Stimulated activated CD8-positive, alpha-beta memory T cell treated with anti-CD3 and anti-CD28 coated beads, Interleukin-4, amount 100 ng/mL, for 4 hours (primary cell): ENCODE measurements at places on chromosomes 6 and 20.

DNA sequence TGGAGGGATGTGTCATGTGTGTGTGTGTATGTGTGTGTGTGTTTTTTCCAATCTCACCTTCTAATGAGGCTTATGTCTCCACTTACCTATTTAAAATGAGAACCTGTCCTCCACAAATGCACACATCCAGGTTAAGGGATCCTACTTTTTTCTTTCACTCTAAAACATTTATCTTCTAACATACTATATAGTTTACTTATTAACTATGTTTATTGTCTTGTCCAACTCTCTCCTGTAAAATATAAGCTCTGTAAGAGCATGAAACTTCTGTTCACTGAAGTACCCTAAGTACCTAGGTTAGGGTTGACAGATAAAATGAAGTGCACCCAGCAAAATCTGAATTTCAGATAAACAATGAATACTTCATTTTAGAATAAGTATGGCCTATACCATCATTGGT, 29.2 kb upstream of the RBM24 start:
- no peak for DNase-seq

- no peak for DNase-seq
These were observed 23.6 kb downstream of the BCL2L1 start for GRCh38 chr20:31698803-31699718.

DNA sequence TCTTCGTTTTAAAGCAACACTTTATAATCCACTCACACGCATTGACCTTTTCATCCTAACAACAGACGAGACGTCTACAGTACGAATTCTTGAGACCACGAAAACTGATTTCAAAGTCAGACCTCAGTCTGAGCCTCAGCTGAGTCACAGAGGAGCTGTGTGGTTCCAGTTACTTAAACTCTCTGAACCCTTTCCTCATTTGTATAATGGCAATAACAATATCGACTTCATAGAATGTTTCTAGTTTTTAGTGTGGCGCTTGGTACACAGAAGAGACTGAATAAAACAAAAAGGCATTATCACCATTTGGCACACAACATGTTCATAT, 236.9 kb downstream of the ATXN1 start:
- DNase-seq: no peak

GRCh38 chr6:106385530-106385929, 25.0 kb downstream of the CRYBG1 start:
- no peak for DNase-seq

- no peak for DNase-seq
These were observed 75.4 kb upstream of the PBOV1 start for GRCh38 chr6:138293428-138294395.

- no peak for DNase-seq
These were observed 156.4 kb upstream of the PDE10A start for GRCh38 chr6:165819394-165819793.

DNA sequence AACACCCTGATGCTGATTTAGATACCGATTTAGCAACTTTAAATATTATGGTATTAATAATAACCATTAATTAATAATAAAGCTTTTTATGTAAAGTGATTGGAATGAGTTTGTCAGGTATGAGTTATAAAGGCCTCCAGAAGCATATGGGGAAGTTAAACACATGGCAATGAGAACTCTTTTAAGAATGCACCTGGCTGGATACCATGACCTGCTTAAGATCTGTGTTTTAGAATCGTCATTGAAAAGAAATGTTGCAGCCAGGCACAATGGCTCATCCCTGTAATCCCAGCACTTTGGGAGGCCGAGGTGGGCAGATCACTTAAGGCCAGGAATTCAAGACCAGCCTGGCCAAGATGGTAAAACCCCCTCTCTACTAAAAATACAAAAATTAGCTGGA, 197.5 kb downstream of the SOX4 start:
- DNase-seq: no peak

- DNase-seq: peak; percentile 8
These were observed 117.9 kb downstream of the GMDS start for GRCh38 chr6:2127484-2127911.

DNA sequence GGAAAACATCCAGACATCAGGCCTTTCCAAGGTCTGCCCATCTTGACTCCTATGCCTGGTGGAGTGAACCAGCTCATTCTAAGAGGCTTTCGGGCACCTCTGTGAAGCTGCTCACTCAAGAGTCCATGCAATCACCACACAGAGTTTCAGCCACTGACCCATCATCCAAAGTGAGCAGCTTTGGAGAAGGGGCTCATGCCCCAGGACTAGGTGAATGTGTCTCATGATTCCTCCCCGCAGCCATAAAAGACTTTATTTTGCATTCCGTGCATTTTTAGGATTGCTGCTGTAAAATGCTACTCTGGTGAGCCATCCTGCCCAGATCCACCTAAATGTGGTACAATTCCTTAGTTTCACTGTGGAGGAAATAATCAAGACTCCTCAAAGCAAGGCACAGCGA, 44.5 kb upstream of the EZR start:
- no peak for DNase-seq

DNA sequence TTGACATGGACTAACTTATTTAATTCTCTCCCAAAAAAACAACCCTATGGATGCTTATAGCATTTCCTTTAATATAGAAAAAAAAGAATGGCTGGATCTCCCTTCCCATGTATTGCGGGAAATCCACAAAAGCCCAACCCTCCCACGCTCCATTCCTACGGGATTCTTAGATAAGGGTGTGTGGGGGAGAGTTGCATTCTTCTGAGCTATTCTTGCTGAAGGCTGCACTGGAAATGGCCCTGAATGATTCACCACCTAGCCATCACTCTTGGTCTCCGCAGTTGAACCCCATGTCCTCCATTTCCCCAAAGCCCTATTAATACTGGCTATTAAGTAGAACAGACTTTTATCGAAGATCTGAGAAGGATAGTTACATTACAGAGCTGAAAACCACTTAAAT, 41.9 kb upstream of the ADGRF5 start:
- DNase-seq: no peak

- peak; percentile 7 for DNase-seq
These were observed 544 bp upstream of the ACAT2 start for GRCh38 chr6:159761129-159761872.

DNA sequence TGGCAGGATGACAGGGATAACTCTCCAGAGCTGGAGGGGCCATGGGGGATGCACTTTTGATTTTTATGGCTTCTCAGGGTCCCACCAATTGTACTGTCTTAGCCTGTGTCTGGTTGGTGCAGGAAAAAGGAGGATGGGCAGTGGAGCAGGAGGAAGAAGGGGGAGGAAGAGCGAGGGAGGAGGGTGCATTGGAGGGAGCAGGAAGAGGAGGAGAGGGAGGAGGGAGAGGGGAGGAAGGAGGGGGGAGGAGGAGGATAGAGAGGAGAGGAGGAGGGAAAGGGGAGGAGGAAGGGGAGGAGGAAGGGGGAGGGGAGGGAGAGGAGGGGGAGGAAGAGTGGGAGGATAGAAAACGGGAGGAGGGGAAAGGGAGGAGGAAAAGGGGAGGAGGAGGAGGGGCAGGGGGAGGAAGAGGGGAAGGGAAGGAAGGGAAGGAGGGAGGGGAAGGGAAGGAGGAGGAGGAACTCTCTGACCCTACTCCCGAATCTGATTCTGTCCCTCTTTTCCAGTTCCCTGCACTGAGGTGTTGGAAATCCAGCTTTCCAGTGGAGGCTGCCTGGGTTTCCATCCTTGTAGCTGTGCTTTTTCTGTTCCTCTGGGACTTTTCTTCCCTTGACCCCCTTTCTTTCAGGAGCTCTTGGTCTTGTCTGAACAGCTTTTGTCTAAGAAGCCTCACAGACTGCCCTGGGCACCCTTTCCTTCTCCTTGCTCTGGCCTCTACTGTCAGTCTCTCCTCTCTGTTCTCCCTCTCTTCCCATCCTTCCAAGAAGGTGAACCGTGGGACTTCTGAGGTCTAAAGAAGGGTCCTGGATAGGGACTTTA, 149.4 kb downstream of the DHX35 start:
- no peak for DNase-seq

GRCh38 chr6:148525453-148525852, 182.8 kb downstream of the SASH1 start:
- no peak for DNase-seq

DNA sequence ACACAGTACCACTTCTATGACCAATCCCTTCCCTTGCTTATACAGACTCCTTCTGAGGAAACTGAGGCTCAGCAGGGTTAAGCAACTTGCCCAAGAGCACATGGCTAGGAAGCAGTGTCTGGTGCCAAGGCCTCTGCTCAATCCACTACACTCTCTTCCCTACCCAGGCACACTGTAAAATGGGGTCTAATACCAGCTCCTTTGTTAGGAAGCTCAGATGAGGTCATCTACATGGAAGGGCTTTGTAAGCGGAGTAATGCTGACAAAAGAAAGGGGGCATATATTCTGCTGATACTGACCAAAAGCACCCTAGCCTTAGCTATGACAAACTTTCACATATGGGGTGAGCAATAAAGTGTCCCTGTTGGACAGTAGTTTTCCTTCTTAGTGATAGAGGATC, 9.1 kb downstream of the TRIM26 start:
- no peak for DNase-seq
